ENCODE measurements at places on chromosomes 5 and 9. TPM values are rescaled to one million over a fixed set of nuclear protein-coding genes. Genes with fewer than 3 reads are reported as not detected.

The VDAC1 gene
- 211 TPM for total RNA-seq

The HMMR gene
- total RNA-seq = 12.2 TPM

The TMEM252 gene
- not detected for total RNA-seq

The FAM169A gene
- 25.3 TPM for total RNA-seq

The VAV2 gene
- 18.4 TPM for total RNA-seq

The ARID3C gene
- total RNA-seq = 0.33 TPM

The SMU1 gene
- total RNA-seq = 45.3 TPM

The SHOC1 gene
- total RNA-seq = not detected

The ENG gene
- 14.5 TPM for total RNA-seq

The NUTM2G gene
- not detected for total RNA-seq

The HAND1 gene
- total RNA-seq = not detected

The CD74 gene
- total RNA-seq = 96.3 TPM

The ZNF782 gene
- 13.8 TPM for total RNA-seq

The VCAN gene
- 610 TPM for total RNA-seq

The TCF7 gene
- 6.2 TPM for total RNA-seq

The RNF38 gene
- total RNA-seq = 37.3 TPM

The SLC25A2 gene
- total RNA-seq = 0.39 TPM

The SHROOM1 gene
- 4.5 TPM for total RNA-seq

The MYOT gene
- total RNA-seq = 8.3 TPM

The CYSRT1 gene
- total RNA-seq = 0.69 TPM

The PCDHB13 gene
- total RNA-seq = 4.5 TPM

The TMOD1 gene
- total RNA-seq = 34.0 TPM

The MAP3K1 gene
- 47.6 TPM for total RNA-seq

The ATP10B gene
- total RNA-seq = 3.6 TPM

The PDE6A gene
- total RNA-seq = 0.10 TPM

The SPAG8 gene
- total RNA-seq = 4.2 TPM

The LAMC3 gene
- 24.1 TPM for total RNA-seq

The MAN1B1 gene
- total RNA-seq = 38.3 TPM

All from spinal cord (tissue), 10 donors.